ENCODE measurements at places on chromosomes 3 and 15.

GRCh38 chr15:91572110-91572509 is 281.4 kb upstream of the SLCO3A1 start:
- DNase-seq = peak; percentile 92

DNA sequence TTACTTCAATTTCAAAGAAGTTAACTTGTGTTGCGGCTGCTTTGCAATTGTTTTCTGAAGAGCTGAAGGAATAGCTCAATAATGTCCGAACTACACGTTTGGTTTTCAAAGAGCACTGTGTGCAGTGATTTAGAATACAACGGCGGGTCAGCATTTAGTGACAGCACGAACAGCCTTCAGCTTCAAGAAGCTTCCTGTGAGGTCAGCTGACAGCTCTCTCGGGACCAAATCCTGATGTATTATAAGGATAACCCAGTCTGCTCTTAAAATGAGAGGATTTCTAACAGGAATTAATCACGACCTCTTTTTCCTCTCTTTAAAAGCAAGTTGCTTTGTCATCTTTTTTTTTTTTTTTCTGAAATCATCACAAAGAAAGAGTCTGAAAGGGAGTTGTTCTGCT is 97.9 kb upstream of the UNC13C start:
- DNase-seq = no peak

DNA sequence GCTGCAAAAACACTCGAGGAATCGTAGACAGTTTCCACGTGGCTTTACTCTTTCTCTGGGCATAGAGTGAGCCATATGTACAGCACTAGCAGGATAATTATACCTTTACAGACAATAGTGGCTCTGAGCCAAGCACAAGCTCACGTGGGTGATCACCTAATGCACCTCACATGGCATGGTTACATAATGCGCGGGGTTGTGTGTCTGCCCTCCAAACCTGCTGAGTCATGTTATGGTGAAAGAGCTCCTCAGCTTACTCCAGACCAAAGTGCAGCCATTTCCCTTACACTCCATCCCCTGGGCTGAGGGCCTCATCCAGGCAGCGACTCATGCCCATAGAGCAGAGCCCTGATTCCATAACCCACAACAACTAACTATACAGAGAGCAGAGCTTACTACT is 1458.4 kb upstream of the CADM2 start:
- no peak for DNase-seq

- DNase-seq = no peak
Observed at GRCh38 chr15:35991386-35991785, 445.4 kb upstream of the DPH6 start.

DNA sequence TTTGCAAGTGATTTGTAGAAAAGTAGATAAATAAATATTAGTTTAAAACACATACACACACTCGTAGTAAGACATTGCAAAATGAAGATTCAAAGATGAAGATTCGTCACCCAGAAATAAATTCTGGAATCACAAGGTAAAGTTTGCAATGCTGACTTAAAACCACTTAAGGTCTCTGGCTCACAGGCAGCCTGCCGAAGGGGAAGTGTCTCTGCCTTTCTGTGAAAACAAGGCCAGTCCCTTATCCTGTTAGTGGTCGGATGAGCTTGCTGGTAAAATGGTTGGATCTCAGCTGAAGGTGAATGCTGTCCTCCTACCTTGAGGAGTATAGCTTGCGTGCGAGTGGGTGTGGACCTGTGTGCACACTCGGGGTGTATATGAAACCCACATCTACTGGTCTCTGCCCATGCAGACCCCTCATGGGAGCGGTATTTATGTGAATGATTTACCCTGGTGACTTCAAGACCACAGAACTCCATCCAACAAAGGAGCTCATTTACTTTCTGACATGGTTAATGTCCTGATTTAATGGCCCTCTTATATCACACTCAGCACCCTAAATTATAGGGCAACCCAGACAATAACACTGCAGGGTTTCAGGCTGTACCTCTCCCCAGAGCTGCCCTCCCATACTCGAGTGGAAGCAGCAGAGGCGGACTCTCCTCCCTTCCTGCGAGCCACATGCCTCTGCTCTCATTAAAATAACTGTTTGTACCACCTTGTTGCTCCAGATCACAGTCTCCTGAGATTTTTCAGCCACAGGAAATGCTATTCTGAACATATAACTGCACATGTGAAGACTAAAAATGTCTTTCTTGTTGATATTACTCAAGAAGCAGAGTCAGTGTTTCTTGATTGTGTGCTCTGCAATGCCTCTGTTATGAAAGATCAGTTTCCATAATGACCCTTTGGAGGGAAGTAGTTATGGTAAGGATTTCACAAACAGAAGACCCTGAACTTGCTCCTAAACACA is 45.9 kb upstream of the ALDH1A3 start:
- DNase-seq = no peak

GRCh38 chr15:51912528-51912927 is 59.0 kb downstream of the LEO1 start:
- no peak for DNase-seq

DNA sequence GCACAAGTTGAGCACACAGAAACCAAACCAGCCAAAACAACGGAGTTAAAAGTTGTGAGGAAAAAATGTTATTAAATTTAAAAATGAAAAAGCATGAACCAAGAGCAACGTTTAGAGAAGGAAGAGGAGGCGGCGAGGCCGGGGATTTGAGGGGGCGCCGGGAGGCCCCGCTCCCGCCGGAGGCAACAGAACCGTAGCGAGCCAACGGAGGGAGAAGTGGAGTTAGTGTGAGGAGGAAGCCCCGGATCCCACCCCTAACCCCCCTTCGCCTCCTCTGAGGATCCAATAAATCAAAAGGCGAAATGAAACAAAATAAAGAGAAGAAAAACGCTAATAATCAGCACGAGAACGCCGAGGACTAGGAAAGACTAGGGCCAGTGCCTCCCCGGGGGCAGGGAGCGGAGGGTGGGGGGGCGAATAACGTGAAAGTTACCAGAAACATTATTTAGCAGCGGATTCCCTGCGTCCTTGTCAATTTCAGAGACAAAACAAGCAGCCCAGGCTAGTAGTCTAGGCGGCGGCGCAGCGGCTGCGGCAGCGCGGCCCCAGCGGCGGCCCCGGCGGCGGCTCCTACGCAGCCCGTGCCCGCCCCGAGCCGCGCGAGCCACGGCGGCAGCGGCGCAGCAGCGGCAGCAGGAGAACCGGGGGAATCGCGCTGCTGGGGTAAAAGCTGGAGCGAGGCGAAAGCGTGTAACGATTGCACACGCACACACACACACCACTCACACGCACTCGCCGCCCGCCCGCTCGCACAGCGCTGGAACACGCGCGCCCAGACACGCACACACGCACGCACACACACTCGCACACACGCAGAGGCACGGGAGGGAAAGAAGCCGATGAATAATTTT is 1.7 kb downstream of the MEIS2 start:
- peak; percentile 53 for DNase-seq

- no peak for DNase-seq
Observed at GRCh38 chr3:16252243-16252978, 12.3 kb downstream of the DPH3 start.

GRCh38 chr3:43248185-43248583 is 38.2 kb upstream of the SNRK start:
- no peak for DNase-seq

GRCh38 chr3:170179432-170179831 is 2.1 kb downstream of the PHC3 start:
- DNase-seq = no peak

DNA sequence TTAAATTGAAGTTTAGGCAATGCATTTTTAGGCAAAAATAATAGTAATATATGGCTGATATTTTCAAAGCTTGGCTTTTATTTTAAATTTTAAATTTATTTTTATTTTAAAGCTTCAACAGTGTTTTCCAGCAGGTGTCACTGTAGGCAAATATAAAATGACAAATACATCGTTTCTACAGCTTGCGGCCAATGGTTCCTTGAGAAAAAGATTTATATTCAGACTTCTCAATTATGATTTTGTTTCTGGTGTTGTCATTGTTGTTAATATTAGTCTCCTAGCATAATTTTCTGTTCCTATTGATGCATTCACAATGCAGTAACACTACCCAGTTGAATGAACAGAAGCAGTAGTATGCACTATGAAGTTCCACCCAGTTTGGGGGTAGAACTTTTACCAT is 220.7 kb upstream of the DNAJC19 start:
- DNase-seq = peak; percentile 65

- no peak for DNase-seq
Observed at GRCh38 chr3:43236008-43236407, 50.3 kb upstream of the SNRK start.

DNA sequence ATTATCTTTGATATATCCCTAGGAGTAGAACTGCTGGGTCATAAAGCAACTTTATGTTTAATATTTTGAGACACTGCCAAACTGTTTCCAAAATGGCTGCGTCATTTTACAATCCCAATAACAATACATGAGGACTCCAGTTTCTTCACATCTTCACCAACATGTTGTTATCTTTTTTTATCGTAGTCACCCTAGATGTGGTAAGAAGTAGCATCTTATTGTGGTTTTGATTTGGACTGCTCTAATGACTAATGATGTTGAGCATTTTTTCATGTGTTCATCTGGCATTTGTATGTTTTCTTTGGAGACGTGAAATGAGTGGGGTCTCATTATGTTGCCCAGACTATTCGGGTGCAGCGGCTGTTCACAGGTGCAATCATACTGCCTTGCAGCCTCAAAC is 83.8 kb downstream of the MAP4 start:
- DNase-seq = no peak

GRCh38 chr3:280681-281080 is 84.1 kb downstream of the CHL1 start:
- DNase-seq = no peak

DNA sequence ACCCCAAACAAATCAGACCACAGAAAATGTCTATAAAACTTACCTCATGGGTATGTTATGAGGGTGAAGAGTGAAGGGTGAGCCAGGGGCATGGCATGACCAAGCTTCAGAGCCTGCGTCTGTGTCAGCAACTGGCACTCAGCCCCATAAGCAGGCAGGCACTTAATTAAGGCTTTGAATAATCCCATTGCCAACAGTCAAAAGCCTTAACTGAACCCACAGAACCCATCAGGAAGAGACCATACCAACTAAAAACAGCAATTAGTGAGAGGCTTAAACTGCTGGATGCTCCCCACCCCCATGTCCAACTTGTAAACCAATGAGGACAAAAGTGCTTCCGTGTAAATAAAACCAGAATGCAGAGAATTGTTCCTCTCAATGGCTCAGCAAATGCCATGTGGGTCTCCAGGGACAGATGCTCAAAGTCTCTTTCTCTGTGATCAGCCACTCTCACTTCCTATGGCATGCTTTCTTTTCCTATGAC is 126.0 kb downstream of the MYLK start:
- peak; percentile 93 for DNase-seq

- DNase-seq = no peak
Observed at GRCh38 chr15:64824929-64825430, 467 bp downstream of the PIF1 start.

DNA sequence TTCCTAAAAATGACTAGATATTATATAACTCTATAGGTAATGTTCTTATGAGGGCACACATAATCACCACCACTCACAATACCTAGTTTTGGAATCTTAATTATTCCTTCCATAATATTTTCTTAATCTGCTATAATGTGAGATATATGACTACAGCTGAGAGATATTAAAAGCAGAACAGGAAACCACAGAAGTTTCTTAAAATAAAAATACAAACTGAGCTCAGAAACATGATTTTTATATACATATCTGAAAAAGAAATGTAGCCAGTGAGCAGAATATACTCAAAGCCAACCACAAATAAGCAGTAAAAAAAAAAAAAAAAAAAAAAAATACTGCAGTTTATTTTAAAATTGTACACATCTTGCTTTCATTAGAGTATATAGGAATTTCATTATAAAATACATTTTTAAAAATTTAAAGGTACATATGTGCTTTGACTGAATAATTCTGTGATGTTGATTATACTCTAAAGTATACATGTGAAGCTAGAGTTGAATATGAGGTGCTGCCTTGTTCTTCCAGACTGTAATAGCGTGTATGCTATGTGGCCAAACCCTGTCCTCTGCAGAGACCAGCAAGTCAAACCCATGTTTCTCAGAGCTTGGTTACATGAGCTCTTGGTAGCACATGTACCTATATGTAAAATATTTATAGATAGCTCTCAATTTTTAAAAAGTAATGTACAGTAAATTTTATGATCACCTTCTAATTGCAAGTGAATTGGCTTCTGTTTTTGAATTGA is 175.0 kb downstream of the UBE2E2 start:
- no peak for DNase-seq

DNA sequence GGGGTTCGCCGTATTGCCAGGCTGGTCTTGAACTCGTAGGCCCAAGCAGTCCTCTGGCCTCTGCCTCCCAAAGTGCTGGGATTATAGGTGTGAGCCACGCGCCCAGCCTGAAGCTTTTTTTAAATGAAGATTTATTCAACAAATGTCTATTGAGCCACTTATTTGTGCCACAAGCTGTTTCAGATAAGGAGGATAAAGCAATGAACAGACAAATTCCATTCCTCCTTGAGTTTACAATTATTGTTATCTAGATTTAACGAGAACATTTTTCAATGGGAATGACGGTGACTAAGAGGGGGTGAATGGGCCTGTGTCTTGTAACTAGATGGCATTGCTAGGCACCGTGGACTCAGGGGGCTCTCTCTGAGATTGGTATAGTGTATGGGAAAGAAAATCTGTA is 10.2 kb downstream of the PPARG start:
- DNase-seq = no peak

- no peak for DNase-seq
Observed at GRCh38 chr3:52062505-52062904, 6.1 kb upstream of the DUSP7 start.

- DNase-seq = no peak
Observed at GRCh38 chr3:171936191-171936841, 93.2 kb downstream of the TMEM212 start.

GRCh38 chr15:27585041-27585640 is 514.0 kb downstream of the OCA2 start:
- no peak for DNase-seq

DNA sequence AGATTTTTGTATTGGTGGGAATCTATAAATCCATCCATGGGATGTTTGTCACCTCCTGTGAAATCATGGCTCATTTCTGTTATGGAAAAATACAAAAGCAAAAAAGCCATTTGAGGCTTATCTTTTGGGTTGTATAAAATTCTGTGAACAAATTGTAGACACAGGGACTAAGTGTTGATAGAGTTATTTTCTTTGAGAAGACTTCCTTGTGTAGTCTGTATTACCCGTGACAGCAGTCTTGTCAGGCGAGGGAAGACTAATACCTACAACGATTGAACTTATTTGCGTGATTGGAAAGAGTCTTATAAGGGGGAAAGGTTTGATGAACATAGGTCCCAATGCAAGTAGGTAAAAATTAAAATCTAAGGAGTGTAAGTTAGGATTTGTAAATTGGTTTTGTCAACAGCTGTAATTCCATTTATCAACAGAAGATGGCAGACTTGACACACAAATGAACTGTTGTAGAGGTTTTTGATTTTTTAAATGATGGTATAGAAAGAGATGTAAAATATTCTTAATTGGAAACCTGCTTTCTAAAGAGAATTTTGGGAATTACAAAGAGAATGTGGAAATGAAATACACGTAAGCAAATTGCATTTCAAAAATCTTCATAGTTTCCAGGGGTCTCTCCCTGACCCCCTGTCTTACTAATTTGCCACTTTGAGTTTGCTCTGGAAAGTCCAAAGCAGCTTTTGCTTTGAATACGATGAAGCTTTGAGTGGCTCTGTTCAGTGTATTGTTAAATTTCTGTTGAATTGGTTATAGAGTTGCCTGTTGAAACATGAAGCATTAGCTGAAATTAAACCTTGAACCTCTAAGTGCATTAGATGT is 33.2 kb downstream of the SLC25A26 start:
- DNase-seq = peak; percentile 4

Data from NCI-H1105 treated with DMSO at 0.1 percent for 48 hours (cell line).